ENCODE measurements at places on chromosomes 1 and 21.

DNA sequence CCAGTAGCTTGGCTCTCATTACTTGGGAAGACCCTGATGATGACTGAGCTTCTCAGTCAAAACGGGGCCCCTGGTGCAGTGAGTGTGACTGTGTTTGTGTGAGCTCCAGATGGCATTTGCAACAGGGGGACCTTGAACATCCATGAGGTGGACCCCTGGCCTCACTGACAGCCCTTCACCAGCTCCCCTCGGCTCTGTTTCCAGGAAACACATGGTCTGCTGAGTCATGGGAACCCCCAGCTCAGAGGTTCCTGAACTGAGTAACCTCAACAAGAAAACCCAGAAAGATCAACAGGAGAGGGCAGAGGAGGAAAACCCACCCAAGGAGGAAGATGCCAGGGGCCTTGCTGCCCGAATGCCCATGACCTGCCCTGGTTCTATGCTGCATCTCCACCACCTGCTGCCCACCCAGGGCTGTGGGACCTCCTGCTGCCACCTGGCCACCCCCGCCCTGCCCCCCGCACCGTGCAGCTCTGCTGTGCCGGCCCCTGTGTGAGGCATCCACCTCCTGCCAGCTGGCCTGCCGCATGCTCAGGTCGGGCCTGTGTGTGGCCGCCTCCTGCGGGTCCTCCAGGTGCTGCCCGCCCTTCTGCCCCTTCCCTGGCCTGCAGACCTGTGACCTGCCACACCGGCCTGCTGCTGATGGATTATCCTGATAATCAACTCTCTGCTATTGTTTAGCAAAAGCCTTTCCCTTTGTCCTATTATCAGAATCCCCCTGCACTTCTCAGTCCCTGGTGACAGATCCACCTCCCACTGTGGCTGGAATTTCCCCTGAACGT lies 4.2 kb upstream of the KRTAP12-1 start:
- DNase-seq = no peak

GRCh38 chr1:206779638-206780037 lies 7.3 kb upstream of the IL10 start:
- DNase-seq = no peak

GRCh38 chr1:41015281-41015896 lies 6.1 kb downstream of the SLFNL1 start:
- no peak for DNase-seq

GRCh38 chr1:110338309-110338885 lies 780 bp upstream of the RBM15 start:
- peak; percentile 94 for DNase-seq

- peak; percentile 87 for DNase-seq
Observed at GRCh38 chr1:154404984-154405746, at the start of gene IL6R. Gene IL6R, plus strand, starts transcription at chr1:154405343. Its CDS starts 287 bp downstream, at chr1:154405630.

DNA sequence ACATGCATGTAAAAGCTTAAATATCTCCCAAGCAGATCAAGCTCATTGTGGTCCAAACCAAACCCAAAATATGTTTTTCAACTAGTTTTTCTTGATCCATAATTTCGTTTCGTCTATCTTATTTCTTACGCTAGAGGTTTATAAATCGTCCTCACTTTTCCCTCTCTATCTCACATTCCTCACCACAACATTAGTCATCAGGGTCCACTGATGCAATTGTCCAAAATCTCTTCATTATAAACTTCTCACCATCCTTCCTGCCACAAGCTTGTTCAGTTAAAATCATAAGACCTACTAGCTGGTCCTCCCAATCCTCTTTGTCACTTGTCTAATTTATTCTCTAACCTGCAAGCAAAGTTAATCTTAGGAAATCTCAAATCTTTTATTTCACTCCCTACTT lies 173.0 kb upstream of the PALMD start:
- DNase-seq = no peak

DNA sequence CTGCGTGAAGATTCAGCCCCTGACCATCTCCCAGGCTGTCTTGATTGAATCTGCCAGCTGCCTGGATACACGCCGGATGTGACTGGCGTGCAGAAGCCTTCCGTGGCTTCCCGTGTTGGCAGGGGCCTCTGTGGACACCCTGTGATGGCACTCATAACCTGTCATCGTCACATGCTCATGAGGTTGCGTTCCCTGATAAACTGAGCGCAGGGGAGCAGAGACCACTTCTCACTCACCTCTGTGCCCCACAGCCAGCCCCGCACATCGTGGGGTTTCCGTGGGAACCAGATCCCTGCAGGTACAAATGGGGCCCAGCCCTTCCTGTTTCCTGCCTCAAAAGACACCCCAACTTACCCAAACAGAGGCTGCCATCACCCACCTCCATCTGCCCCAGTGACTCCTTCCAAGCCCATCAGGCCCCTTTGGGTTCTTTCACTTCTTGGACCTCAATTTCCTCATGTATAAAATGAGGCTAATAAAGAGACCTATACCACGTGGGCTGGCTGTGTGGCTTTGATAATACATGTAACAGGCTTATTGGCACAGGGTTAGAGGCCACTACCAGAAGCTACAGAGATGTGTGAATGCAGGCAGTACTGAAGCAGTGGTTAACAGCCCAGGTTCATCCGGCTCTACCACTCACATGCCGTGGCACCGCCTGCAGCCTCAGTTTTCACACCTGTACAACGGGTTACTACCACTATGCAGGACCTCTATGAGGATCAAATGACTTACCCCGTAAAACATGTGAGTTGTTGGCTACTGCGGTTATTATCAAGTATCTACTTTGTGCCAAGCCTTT lies 23.6 kb downstream of the HTR6 start:
- DNase-seq = no peak

GRCh38 chr1:1088029-1088800 lies 14.1 kb upstream of the RNF223 start:
- DNase-seq = no peak

DNA sequence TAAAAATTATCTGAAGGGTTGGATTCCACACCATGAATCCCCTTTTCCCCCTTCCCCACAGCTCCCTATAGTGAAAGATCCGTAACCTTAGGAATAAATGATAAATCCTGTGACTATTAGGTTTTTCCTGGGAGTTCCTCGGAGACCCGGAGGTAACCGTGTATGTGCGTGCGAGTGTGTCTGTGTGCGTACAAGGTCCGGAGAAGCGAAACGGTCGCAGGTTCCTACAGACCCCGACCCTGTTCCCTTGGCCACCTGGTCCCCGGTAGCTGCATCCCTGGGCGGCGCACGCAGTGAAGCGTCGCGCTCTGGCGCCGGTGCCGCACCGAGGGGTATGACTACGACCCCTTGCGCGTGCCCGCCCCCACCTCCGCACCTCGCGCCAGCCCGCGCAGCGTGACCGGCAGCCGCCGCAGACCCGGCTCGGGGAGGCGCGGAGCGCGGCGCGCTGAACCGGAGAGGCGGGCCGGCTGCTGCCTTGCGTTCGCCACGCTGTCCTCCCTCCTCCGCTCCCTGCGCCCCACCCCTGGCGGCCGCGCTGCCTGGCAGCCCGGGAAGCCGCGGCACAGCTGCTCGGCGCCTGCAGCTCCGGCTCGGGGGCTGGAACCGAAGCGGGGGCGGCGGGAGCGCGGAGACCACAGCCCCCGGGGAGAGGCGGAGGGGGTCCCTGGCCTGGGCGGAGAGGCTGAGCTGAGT lies at the start of gene AK5:
AK5 (plus strand) TSS at position 529 of the 696 bp plus-strand sequence. CDS start 295 bp downstream, outside the sequence.
- peak; percentile 15 for DNase-seq

GRCh38 chr1:210777914-210778313 lies 356.0 kb downstream of the KCNH1 start:
- no peak for DNase-seq

DNA sequence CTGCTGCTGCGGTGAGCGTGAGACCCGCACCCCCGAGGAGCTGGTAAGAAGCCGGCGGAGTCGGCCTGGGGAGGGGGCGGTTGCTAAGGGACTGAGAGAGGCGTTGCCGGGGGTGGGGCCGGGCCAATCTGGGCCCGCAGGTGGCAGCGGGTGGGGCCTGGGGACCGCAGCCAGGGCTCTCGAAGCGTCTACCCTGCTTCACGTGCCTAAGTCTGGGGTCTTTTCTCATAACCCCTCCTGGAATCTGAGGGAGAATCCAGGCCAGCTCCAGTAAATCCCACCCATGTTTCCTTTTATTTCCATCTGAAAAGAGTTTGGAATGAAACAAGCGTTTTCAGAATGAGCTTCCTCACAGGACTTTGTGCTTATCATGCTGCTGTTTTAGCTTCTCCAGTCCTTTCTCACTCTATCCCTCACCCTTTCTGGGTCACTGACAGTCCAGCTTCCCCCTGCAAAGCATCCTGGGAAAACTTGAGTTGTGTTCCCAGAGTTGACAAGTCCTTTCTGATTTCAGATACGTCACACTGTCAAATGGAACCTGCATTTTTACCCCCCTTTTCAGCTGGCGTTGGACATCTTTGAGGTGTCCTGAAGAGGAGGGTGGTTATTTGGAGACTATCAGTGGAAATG lies 431 bp downstream of the CLCN6 start:
- DNase-seq = no peak

GRCh38 chr1:89736937-89737733 lies 83.7 kb upstream of the LRRC8D start:
- no peak for DNase-seq

- no peak for DNase-seq
Observed at GRCh38 chr1:116751146-116751545, 3.1 kb upstream of the CD2 start.

DNA sequence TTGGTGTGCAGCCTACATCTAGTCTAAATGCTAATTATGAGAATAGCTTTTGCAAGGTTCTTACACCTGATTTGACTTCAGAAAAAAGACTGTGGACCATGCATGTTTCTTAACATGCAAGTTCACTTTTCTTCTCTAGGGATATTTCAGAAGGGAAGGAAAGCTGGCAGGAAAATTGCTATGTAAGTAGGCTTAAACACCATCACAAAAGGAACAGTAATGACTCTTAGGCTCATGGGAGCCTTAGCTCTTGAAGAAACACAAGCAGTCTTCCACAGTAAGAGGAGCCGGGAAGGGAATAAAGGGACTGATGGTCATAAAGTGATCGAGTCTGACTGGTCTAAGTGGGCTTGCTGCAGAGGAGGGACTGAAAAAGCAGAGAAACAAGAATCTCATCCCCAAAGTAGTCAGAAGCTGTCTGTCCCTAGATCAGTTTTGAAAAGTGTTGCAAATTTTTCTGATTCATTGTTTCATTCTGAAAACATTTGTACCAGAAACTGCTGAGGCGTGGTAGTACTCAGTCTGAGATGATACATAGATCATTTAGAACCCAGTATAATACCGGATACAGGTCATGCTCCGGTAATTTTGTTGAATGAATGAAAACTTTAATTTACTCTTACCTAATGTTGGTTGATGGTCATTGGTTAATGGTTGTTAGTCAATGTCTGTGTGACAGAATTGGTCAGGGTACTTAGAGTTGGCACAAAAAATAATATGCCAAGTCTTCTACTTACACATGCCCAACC lies 40.9 kb downstream of the SMYD2 start:
- no peak for DNase-seq

GRCh38 chr1:53727461-53728092 lies 11.4 kb downstream of the GLIS1 start:
- no peak for DNase-seq

- no peak for DNase-seq
Observed at GRCh38 chr1:30133414-30134055, 589.9 kb downstream of the MATN1 start.

- DNase-seq = peak; percentile 97
Observed at GRCh38 chr1:63367215-63368103, at the start of gene ALG6. Gene ALG6, plus strand, starts transcription at chr1:63367627. Its CDS starts 3,351 bp downstream, at chr1:63370978.

DNA sequence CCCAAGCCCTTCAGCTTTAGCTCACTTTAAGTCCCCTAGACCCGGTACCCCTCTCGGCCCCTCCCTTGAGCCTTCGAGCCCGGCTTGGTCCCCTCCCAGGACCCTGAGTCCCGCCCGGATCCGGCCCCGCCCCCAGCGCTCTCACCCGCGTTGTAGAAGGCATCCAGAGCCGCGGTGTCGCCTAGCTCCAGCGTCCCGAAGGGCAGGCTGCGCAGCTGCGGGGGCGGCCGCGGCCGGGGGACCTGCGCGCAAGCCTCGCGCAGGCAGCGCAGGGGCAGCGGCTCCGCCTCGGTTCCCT lies 699 bp downstream of the MAP3K6 start:
- DNase-seq = peak; percentile 78

DNA sequence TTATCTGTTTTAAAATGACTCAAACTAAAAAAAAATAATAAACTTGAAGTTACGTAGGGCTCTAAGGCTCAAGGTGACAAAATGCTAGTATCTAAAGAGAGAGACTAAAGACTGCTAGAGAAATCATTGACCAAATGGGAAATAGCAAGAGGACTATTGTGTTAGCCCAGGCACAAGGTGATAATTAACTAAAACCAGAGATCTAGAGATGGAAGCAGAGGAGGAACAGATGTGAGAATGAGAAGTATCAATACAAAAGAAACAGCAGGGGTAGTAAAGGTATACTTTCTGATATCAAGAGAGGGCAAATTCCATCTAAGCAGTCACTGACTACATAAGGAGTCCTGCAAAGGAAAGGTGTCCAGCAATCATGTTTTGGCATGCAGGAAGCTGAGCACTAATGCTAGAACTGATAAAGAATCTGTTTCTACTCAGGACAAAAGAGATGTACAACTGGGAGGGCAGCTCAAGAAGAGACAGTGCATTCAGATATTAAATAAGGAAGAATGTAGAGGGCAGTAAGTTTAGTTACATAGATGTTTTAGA lies 100.2 kb upstream of the GNG4 start:
- DNase-seq = no peak

DNA sequence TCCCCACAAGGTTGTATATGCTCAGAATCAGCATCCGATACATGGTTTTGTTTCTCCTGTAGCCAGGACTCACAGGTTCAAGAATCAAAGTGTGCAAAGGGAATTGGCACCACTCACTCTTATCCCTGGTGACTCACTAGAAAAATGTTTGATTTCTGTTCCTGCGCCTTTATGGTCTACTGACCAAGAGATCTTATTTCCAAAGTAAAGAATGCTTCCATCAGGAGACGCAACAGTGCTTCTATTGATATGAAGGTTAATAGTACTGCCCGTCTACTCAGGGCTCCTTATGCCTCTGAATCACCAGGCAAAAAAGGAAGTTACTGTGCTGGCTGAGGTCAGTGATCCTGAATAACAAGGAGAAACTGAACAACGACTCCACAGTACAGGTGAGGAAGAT lies 1392.0 kb upstream of the PRMT6 start:
- DNase-seq = no peak

DNA sequence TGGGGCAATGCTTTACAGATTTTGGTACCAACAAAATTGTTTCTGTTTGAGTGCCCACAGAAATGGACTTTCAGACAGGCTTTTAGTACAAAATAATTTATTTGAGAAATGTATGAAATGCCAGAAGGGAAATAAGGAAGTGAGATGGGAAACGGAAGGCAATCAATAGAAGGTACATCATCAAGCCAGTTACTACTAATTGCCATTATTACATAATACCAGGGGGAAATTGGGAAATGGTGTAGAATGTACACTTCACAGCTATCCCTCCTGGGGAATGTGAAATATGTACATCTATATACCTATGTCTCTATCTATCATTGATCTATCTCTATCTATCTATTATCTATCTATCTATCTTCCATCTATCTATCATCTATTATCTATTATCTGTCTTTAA lies 264.6 kb upstream of the B3GALT2 start:
- DNase-seq = no peak

- DNase-seq = no peak
Observed at GRCh38 chr1:195898373-195898772, 709.9 kb downstream of the KCNT2 start.

- DNase-seq = no peak
Observed at GRCh38 chr1:180382326-180383115, 119.9 kb downstream of the ACBD6 start.
